Fibroblast of mammary gland (primary cell): ENCODE measurements at places on chromosomes 7 and 10.

DNA sequence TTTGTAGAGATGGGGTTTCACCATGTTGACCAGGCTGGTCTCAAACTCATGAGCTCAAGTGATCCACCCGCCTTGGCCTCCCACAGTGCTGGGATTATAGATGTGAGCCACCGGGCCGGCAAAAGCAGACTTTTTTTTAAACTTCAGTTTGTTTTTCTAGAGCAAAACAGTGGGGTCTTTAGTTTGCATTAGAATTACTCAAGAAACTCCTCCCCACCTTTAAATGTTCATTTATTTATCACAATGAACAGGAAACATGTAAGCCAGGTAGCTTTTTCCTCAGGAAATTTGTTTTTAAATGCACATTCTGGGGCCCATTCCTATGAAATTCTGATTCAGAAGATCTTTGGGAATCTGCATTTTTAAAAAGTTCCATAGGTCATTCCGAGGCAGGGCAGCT lies 56.0 kb upstream of the JAZF1 start:
- no peak for DNase-seq

DNA sequence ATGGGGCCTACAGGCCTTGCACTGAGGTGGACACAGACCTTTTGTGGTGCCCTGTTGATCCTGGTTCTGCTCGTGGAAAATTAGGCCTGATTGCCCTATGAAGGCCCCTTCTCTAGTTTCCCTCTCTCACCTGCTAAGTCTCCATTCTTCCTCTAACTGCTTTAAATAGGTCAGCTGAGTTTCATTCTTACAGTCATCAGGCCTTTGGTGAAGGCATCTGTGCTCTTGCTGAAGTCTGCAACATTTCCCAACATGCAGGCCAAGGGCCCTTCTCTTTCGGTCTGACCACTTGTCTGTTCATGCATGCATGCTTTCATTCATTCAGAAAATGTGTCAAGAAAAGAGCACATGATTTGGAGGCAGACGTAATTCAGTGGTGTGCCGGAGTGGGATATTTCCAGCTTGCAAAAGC lies 244.0 kb downstream of the BUB3 start:
- DNase-seq = no peak

- DNase-seq = no peak
Observed at GRCh38 chr7:8433477-8434289, at the start of gene NXPH1. Gene NXPH1, plus strand, starts transcription at chr7:8433609.

DNA sequence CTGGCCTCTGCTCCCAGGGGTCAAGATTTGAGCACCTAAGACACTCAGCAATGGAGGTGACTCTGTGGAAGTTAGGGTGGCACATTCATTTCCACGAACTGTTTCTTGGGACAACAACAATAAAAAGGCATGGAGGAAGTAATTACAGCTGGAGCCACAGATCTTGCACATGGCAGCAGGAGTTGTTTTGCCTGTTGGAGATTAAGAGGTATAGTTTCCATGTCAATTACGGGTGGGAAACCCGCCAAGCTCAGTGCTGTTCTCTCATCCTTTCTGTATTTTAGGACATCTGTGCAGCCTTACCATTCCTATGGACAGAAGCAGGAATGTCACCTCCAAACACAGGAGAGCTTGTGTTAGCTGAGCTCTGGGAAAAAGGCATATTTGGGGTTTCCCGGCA lies 201.2 kb downstream of the SNX10 start:
- no peak for DNase-seq

GRCh38 chr7:100157069-100157333 lies 1.5 kb downstream of the TRAPPC14 start:
- DNase-seq = no peak

GRCh38 chr7:106369352-106369751 lies 84.6 kb upstream of the NAMPT start:
- DNase-seq = peak; percentile 93

GRCh38 chr7:144090667-144091066 lies 4.6 kb downstream of the OR2A12 start:
- no peak for DNase-seq
